ENCODE measurements at places on chromosomes 6 and 20. TPM values are rescaled to one million over a fixed set of nuclear protein-coding genes. Genes with fewer than 3 reads are reported as not detected.

The SLC17A1 gene
- 0.28 TPM for total RNA-seq

The WASF1 gene
- total RNA-seq = 1.2 TPM

The GSTA4 gene
- 28.7 TPM for total RNA-seq

The MROH8 gene
- 1.3 TPM for total RNA-seq

The TMEM200A gene
- 1.3 TPM for total RNA-seq

DNA sequence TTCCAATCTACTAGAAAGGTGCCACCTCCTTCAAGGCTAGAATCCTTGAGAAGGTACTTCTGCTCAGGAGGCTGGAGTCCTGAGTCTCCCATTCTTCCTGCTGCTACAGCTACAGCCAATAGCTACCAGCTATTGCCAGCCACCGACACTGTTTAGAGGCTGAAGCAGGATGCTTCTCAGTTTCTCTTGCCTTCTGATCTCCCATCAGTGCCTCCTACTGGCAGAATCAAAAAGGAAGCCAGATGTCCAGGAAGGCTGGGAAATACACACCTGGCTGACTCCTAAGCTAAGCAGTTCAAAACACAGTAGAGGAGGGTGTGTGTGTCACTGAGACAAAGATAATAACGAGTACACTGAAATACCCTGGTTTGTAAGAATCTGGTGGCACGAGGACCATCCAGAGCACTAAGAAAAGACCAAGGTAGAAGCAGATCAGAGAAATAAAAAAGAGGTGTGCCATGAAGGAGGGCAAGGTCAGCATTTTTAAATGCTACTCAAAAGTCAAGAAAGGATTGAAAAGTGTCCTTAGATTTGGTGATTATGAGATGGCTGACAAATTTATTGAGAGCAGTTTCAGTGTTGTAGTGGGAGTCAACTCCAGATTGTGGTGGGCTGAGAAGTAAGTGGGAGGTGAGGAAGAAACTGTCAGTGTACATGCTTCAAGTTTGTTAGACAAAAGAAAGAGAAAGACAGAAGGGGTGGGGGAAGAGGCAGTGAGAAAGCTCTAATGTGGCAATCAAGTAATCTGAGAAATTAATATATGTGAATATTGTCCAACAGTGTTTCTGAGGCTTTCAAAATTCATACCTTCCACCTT, 2.3 kb upstream of the HLA-DMA start:
- DNase-seq = peak; percentile 85

DNA sequence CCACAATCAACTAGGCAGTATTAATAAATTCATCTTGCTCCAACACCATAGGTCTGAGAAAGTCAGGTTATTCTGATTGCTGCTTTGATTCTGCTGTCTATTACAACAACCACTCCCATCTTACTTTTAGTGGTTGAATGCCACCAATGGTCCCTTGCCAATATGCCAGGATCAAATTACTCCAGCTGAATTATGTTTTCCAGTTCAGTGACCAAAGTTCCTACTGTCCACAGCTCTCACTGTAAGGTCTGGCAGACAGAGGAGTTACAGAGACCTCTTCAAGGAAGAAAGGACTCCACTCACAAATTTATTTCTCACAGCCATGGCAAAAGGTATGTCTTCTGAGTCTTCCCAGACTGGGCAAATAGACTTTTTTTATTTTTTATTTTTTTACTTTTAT, 557.0 kb downstream of the HAO1 start:
- DNase-seq = no peak

DNA sequence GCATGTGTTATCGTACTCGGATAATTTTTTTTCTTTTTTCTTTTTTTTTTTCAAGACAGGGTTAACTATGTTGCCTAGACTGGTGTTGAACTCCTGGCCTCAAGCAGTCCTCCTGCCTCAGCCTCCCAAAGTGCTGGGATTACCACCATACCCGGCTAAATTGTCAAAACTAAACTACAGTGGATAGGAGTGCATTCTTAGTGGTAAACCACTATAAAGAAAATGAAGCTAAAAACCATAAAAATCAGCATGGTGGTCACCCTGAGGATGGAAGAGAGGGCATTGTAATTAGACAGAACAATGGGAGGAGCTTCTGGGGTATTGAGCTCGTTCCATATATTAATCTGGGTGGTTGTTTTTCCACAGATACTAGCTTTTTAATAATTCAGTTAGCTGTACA, 6.2 kb upstream of the ZNF318 start:
- DNase-seq = no peak

GRCh38 chr6:121764493-121764892, 329.0 kb downstream of the GJA1 start:
- no peak for DNase-seq

- DNase-seq = no peak
These were observed 34.0 kb downstream of the SYNDIG1 start for GRCh38 chr20:24503352-24503931.

DNA sequence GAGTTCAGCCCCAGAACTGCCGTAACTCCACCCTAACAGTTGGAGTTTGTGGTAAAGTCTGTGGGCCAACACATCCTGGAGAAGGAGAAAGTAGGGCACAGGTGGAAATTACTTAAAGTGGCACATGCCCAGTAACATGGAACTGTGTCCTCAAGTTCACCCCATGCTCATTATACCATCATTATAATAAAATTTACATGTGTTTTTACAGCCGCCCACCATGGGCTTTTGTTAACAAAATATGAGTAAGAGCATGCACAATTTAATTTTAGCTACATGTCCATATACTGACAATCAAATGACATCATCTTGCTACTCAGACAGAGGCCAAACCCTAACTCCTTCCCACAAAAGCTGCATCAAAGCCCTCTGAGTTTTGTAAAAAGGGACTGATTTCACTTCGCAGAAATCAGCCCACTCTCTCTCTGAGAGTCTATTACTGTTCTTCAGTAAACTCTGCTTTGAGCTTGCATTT, 17.3 kb upstream of the ELOVL4 start:
- DNase-seq = no peak

- no peak for DNase-seq
These were observed 71.1 kb upstream of the BLCAP start for GRCh38 chr20:37598575-37599342.

DNA sequence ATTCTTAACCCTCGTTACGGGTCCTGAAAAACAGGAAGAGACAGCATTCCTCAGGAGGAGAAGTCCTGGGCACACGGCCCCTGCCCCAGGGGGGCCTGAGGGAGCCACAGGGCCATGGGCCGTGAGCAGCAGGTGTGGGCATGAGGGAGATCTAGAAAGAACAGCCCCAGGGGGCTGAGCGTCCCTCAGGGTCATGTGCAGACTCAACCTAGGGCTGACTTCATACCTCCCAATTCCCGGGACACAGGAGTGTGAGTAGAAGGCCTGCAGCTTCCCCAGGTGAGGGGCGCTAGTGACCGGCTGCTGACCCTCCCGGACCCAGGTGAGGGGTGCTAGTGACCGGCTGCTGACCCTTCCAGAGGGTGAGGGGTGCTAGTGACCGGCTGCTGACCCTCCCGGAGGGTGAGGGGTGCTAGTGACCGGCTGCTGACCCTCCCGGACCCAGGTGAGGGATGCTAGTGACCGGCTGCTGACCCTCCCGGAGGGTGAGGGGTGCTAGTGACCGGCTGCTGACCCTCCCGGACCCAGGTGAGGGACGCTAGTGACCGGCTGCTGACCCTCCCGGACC, 35.1 kb downstream of the FRMD1 start:
- no peak for DNase-seq

DNA sequence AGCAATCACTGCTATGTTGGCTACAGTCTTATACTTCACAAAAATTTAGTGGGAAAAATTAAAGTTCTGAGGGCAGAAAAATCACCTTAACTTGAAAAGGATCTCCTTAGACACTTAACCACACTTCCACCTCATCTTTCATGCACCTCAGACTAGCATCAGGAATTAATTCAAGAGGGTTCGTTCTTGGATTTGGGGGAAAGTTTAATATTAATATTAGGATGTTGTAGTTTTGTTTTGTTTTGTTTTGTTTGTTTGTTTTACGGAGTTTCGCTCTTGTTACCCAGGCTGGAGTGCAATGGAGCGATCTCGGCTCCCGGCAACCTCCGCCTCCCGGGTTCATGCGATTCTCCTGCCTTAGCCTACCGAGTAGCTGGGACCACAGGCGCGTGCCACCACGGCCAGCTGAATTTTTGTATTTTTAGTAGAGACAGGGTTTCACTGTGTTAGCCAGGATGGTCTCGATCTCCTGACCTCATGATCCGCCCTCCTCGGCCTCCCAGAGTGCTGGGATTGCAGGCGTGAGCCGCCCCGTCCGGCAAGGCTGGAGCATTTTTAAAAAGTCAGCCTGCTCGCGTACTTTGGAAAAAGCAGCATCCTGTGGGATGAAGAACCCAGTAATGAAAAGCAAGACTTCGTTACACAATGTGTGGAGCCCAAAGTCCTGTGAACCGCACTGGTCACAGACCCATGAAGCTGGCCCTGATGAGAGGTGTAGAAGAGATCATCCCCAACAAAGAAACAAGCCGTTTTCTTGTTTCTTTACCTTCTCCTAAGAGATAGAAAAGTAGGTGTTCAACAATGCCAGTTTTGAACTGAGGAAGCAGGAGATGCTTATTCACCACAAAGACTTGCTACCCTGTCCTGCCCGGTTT, 194.9 kb downstream of the GPX5 start:
- no peak for DNase-seq

DNA sequence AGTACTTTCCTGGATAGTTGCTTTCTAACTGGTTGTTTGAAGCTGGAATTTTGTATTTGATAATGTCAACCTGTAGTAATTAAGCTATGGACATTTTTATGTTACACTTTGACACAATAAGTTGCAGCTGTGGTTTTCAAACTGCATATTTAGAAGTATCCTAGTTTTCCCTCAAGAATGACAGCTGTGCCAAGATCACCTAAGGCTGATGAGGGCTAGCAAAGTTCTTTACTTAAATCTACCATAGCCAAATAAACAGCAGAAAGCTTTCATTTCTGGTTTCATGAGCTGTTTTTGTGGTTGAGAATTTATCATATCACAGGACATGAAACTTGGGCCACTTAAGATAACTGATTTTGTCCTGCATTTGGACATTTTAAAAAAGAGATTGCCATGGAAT, 30.6 kb downstream of the FAM229B start:
- DNase-seq = no peak

DNA sequence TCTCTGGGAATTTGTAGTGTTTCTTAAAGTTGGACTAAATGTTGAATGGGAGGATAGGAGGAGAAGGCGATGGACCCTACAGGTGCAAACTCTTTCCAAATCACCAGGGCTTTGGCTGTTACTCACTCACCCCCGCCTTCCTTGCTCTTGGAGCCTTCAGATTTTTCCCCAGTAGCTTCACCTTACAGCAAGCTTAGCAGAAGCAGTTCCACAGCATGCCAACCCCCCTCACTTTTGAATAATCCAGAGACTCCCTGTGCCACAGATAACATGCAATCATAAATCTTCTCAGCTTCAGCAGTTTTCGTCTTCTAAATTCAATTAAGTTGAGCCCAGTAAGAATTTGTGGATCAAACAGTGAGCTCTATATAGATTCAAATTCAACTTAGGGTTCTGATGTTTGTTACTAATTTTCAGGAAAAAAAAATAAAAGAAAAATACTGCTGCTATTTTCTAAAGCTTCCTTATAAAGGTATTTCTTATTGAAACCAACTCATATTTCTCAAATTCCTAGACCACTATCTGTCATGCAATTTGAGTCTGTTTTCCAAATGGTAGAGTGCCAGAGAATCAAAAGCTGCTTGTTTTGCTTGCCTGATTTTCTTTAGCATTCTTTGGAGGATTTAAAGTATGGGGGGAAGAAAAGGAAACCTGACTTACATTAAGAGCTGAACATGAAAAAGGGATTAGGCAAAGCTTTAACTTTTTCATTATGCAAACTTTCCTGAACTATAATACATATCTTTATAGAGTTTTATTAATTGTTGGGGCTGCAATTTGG, 166.4 kb downstream of the EYA4 start:
- no peak for DNase-seq

DNA sequence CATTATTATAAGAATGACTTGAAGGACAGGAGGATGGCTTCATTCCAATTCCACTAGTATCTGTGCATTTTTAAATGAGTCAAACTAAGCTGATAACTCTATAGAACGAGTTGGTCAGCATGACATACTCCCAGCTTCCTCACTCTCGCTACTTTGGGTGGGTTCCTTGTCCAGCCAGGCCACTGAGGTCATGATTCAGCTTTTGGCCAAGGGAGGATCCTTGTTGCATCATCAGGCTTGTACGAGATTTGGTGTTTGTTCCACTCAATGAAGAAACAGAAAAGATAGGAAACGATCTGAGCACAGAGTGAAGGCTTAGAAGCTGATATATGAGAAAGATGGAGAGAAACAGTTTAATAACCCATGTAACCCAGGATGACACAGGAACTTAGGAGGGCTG, 19.8 kb downstream of the NEDD9 start:
- no peak for DNase-seq

DNA sequence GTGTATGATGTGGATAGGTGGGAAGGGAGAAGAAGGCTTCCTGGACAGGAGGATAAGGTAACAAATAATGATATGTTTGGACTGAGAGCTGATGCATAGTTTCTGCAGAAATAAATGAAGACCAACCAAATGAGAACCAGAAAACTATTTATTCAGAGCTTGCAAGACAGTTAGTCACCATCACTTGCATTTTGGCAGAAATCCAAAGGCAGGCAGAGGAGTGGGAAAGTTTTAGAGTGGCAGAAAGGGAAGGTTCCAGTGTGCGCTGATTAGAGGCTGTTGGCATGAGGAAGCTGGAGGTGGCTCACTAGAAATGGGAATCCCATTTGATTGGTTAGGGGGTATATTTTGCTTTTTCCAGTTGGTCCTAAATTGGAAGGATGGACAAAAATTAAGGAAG, 13.0 kb upstream of the F13A1 start:
- no peak for DNase-seq

Measured in activated CD4-positive, alpha-beta T cell treated with anti-CD3 and anti-CD28 coated beads, Interleukin-2, amount 10 ng/mL, durations not matched to agents 24 days and 14 days (primary cell).